Left renal cortex interstitium (tissue), 4 donors: ENCODE measurements at places on chromosomes 6 and 20. TPM values are rescaled to one million over a fixed set of nuclear protein-coding genes. Genes with fewer than 3 reads are reported as not detected.

Gene MAP3K4
- 44.8 TPM for polyA plus RNA-seq

Gene RAMACL
- 0.27 TPM for polyA plus RNA-seq

Gene PSORS1C2
- polyA plus RNA-seq, result not detected

Gene RAD21L1
- polyA plus RNA-seq, result not detected

Gene WFDC5
- polyA plus RNA-seq, result not detected

DNA sequence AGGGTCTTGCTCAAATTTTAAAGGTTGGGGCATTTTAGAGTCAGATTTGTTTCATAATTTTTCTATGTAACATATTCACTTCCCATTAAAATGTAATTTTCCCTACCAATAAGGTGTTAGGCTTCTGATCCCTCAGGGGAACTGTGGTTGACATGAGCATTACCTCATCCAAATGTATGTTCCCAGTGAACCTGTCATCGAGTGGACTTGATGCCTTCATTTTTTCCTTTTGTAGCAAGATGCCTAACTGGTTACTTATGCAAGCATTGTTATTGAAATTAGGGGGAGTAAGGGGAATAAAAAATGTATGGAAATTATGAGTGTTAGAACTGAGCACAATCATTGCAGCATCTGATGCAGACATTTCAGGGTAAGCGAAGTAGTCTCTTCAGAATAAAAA is 360.5 kb downstream of the BCKDHB start:
- DNase-seq, result no peak

GRCh38 chr20:29744071-29744470 is 1513.4 kb upstream of the DEFB115 start:
- DNase-seq, result no peak

DNA sequence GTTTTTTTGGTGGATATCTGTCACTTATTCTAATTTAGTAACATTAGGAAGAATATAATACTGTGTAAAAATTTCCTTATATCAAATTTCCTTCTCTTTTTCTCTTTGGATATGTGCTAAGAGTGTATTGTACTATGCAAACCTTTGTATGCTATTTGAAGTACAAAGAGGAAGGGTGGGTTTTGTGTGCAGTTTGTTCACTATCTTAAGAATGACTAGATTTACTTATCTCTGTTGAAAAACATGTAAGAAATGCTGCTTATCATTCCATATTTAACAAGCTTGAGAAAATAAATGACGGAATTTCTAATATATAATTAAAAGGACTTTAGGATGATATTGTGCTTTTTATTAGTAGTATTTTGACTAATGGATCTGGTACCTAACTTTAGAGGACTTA is 13.1 kb downstream of the CD2AP start:
- DNase-seq, result no peak
